ENCODE measurements at places on chromosomes 6 and 20. TPM values are rescaled to one million over a fixed set of nuclear protein-coding genes. Genes with fewer than 3 reads are reported as not detected.

DNA sequence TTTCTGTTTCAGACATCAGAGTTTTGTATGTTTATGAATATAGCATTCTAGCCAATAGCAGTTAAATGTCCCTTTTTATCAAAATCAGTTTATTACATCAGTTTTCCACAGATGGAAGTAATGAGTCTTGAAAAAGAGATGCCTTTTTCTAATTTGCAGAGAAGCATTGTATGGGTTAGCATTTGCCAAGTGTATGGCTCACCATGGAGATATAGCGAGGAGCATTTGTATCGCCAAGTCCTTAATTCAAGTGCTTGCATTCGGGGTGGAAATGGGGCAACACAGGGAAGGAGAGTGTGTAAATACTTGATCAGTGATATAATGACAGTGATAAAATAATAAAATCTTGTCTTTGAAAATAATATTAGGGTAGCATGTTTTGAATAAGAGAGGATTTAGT lies 42.9 kb downstream of the TXLNB start:
- no peak for DNase-seq

DNA sequence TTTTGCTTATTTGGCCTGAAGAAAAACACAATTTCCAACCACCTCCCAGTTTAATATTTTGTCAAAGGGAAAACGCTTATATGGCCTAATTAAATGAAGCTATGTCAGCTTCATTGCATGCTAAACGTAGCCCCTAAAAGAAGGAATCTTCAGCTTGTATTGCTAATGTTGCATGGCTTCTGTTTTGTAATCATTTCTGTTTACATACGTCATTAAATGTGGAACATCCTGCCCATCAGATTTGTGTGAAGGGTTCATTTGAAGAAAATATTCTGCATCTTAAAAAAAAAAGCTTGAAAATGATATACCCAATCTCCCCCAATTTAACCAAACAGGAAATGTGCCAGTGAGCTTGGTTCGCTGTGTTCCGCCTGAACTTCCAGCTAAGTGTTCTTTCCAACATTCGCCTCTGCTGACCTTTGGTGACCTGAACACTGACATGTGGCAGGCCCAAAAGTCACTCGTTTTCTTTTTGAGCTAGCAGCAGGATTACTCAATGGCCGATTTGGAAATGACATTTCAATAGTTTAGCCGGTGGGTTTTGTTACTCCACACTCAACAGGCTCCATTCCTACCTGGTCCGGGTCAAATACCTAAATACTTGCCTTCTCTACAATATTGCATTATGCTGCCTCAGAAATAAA lies 12.7 kb upstream of the SIRT5 start:
- DNase-seq, result no peak

- no peak for DNase-seq
These were observed 40.6 kb downstream of the LYRM2 start for GRCh38 chr6:89597988-89598387.

DNA sequence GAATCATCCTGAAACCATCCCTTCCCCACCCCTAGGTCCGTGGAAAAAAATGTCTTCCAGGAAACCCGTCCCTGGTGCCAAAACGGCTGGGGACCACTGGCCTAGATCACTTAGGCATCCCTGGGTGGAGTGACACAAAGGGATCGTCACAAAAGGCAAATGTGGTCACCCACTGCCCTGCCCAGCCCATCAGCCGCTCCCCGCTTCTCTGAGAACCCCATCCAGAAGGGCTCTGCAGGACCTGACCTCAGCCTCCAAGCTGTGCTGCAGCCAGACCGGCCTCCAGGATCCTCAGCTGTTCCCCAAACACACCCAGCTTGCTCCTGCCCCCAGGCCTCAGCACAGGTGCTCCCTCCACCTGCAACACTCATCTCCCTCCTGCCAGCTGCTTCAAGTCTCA lies 61.6 kb downstream of the PREX1 start:
- no peak for DNase-seq

DNA sequence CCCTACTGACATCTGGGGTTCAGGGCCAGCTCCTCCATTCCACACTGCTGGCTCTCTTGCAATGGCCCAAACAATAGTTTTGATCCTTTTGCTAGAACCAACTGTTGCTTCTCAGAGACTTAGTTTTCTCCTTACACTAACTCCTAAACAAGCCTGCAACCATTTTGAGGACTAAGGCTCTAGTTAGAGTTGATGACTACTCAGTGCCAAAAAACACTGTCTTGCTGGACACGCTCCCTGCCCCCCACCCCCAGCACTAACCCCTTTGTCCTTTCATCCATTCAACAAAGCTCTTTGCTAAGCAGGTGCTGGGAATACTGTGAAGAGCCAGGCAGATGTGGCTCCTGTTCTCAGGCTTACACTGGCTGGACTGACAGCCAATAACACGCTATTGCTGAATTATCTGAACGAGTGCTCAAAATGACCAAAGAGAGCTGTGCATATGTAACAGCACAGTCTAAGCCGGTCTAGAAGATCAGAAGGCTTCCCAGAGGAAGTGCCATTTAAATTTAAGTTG lies 17.6 kb downstream of the GCLC start:
- no peak for DNase-seq

DNA sequence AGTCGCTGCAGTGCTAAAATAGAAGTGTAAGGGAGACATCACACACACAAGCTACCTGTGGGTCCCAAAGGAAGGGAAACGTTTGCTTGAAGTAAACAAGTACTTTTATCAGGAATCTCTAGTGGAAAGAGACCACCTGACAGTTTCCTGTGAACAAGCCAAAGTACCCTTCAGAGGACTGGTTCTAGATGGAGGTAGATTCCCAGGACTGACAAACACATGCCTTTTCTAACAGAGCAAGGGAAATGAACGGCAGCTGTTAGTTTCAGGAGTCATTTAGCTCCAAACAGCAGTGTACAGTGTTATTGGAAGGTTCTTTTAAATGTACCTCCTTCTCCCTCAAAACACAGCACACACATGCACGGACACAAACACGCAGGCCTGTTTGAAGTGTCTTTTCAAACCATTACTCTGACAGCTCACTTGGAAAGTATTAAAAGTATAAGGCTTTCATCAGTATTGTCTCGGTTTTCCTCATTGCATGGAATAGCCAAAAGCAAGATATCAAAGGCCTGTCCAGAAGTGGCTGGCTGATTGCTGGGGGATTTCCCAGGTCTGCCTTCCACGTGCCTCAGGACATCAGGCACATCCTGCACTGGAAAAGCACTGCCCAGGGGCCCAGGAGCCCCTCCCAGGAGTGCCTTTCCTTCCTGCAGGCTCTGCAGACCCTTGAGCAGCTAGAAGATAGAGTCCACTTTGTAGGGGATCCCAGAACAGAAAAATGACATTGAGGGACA lies 393.2 kb upstream of the SOX4 start:
- DNase-seq, result no peak

DNA sequence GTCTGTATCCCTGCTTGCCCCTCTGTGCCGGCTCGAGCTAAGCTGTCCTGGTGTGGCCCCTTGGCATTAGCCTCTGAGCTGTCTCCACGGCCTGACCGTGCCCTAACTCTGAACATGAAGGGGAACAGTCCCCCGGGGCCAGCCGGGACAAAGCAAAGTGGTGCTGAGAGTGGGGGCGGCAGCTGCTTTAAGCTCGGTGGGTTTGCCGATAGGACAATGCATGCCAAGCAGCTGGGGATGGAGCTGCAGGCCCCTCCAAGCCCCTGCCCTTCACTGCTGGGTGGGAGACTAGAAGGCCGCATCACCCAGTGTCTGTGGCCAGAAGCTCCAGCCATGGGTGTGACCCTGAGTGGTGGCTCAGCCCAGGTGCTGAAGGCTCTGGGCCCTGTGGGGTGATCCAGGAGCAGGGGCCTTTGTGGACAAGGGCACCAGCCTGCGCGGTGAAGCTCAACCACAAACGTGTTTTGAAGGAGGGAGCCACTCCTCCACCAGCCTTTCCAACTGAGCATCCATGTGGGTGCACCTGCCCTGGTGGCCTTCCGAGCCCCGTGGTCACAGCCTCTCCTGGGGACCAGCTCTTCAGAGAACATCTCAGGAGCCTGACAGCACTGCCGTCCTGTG lies 242.5 kb downstream of the ERMARD start:
- DNase-seq, result no peak

DNA sequence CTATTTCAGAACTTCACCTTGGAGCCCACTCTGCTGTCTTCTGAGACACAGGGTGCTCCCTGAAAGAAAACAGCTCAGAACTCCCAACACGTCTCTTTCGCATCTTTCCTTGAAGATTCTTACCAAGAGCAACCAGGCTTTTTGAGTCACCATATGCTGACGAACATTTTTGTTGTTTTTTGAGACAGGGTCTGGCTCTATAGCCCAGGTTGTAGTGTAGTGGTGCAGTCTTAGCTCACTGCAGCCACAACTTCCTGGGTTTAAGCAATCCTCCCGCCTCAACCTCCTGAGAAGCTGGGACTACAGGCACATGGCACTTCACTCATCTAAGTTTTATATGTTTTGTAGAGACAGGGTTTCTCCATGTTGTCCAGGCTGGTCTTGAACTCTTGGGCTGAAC lies 68.5 kb downstream of the TRMT11 start:
- no peak for DNase-seq

DNA sequence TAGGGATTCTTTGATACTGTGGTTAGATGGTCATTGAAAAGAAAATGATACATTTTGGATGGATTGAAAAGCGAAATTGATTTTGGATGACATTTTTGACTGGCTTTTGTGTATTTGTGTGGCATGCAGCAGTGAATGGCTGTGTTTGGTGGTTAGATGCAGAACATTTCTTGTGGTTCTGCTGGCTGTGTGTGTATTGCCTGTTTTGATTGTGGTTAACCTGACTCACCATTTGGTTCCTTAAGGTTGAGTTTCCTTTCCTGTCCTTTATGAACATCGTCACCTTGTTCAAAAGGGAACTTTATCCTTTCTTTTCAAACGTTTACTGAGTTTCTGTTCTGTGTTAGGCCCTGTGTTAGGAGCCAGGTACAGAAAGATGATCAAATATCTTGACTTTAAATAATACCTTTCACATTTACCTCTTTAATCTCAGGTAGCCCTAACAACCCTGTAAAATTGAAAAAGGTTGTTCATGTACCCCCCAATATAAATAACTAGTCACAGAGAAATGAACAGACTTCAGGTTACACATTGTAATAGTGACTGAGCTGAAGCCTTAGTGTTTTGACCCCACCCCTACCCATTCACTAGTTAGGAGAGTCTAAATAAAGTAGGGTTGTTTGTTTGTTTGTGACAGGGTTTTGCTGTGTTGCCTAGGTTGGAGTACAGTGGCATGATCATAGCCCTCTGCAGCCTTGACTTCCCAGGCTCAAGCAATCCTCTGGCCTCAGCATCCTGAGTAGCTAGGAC lies 23.8 kb downstream of the ANKS1A start:
- DNase-seq, result no peak

DNA sequence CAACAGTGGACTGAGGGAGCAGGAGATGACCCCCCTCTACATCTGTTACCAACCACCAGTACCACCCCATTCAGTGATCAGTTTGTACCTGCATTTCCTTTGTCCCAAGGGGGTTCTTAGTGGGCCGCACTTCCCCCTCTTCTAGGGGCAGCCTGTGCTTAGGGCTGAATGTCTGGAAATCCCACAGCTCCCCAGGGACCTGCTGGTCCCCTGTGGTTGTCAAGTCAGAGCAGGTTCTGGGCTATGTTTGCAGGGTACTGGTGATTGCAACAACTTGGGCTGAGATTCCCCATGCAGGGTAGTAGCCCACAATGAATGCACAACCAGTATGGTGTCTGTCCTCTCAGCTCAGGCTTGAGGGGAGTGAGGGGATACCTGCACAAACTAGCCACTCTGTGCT lies 39.7 kb upstream of the COL10A1 start:
- DNase-seq, result no peak

GRCh38 chr6:44914141-44914540 lies 414.0 kb upstream of the RUNX2 start:
- no peak for DNase-seq

DNA sequence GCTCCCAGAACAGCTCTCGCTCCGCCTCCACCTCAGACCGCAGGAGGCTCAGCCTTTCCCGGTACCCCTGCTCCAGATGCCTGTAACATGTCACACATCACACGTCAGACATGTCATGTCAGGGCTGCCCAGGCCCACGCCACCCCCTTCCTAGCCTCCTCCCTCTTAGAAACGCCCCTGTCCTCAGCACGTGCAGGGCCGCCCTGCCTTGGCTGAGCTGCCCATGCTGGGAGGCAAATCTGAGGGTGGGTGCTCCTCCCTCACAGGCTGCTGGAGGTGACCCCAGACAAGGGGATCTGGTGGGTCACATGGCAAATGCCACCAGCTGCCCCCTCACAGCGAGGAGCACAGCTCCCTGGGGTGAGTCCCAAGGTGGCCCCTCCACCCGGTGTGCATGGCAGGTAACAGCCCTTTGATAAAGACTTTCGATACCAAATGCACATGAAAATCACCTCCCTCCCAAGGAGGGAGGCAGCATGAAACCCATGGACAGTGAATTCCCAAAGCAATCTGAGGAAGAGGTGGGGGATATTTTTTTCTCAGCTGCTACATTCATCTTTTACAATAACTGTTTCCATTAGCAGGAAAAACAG lies 84.1 kb downstream of the GINS1 start:
- DNase-seq, result no peak

PKHD1 gene
- total RNA-seq, result 0.04 TPM

TREML1 gene
- total RNA-seq, result not detected

ZSCAN12 gene
- total RNA-seq, result 13.9 TPM

OR12D3 gene
- not detected for total RNA-seq

ZNF165 gene
- 4.0 TPM for total RNA-seq

COL11A2 gene
- total RNA-seq, result 14.2 TPM

TMEM63B gene
- total RNA-seq, result 44.7 TPM
